ENCODE measurements at places on chromosomes 12 and 14.

DNA sequence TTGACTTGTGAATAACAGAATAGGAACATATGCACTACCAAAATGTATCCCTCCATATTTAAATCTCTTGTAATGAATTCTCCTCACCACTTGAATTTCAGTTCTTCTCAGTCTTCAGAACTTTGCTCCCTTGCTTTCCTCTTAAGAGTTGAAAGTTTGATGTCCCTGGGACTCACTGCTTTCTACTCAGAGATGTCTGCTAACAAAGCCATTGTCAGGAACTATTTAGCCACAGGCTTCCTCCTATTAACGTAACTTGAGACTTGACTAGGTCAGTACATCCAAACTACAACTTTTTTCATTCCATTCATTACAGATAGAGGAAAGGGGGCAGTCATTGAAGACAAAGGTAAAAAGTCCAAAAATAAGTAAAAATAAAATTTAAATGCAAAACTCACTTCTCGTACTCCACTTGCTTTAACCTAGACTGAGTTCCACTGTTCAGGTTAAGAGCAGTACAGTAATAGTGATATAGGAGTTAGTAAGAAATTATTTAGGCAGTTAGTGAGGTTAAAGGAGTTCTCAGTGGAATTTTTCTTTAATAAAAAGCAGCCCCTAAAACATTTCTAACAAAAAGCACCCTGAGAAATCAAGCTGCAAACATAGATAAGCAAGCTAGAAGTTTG lies 364.2 kb downstream of the SOX5 start:
- peaks cover 3% of the 10 kb centered on the region for H3K36me3 ChIP-seq
- no peak overlapping the region for H3K27ac ChIP-seq
- no peaks in the 10 kb centered on the region for H3K27me3 ChIP-seq
- no peak overlapping the region for H3K4me3 ChIP-seq
- no peak for DNase-seq

GRCh38 chr12:105622220-105622619 lies 291.7 kb downstream of the C12orf75 start:
- no peaks in the 10 kb centered on the region for H3K4me1 ChIP-seq
- DNase-seq, result no peak
- H3K4me3 ChIP-seq, result no peak overlapping the region
- H3K27me3 ChIP-seq, result peaks cover 5% of the 10 kb centered on the region
- H3K36me3 ChIP-seq, result no peaks in the 10 kb centered on the region

DNA sequence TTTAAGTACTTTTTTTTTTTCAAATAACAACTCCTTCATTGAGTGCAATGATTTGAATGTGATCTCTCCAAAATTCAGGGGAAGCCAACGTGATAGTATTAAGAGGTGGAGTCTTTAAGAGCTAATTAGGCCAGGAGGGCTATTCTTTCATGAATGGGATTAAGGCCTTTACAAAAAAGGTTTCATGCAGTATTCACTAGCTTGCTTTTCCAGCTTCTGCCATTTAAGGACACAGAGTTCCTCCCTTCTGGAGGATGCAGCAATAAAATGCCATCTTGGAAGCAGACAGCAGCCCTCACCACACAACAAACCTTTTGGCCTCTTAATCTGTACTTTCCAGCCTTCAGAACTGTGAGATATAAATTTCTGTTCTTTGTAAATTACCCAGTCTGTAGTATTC lies 586.8 kb upstream of the LMO3 start:
- no peak overlapping the region for H3K27ac ChIP-seq
- no peak for DNase-seq
- no peaks in the 10 kb centered on the region for H3K27me3 ChIP-seq
- no peaks in the 10 kb centered on the region for H3K36me3 ChIP-seq
- no peaks in the 10 kb centered on the region for H3K4me1 ChIP-seq

- no peaks in the 10 kb centered on the region for H3K4me1 ChIP-seq
- H3K4me3 ChIP-seq, result no peak overlapping the region
- H3K27me3 ChIP-seq, result no peaks in the 10 kb centered on the region
- H3K36me3 ChIP-seq, result no peaks in the 10 kb centered on the region
Observed at GRCh38 chr14:42569227-42569626, 962.6 kb downstream of the LRFN5 start.

DNA sequence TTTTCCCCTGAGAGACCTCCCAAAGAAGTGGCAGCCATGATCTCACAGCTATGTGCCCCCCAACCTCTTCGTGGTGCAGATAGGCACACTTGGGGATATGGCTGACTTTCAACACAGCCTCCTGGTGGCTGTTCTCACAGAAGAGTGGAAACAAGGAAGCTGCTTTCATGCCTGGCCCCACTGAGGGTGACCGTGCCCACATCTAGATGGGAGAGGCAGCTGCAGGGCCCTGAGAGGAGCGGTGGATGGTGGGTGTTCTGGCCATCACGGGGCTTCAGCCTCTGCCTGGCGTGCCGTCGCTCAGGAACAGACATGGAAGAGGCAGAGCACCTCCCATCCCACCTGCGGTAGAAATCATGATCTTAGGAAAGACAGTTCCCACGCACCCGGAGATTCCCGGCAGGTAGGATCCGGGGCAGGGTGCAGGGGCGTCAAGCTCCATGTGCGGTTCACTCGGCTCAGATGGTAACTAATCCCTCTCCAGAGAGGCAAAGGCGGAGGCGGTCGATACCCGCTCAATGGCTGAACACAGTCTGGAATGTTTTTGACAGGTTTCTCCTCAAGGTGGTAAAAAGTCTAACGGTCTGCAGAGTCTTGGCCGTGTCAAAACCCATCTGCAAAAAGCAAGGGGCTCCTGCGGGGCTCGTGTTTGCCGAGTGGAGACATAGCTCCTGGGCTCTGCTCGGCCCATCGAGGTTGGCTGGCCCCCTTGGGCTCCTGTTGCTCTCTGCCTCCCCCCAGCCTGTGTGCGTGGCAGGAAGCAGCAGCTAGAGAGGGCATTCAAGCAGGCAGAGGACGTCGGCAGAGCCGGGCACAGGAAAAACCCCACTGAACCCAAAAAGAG lies 225.2 kb upstream of the RTL1 start:
- no peak overlapping the region for H3K27ac ChIP-seq
- peaks cover 14% of the 10 kb centered on the region for H3K27me3 ChIP-seq
- peaks cover 3% of the 10 kb centered on the region for H3K4me1 ChIP-seq
- DNase-seq, result no peak

DNA sequence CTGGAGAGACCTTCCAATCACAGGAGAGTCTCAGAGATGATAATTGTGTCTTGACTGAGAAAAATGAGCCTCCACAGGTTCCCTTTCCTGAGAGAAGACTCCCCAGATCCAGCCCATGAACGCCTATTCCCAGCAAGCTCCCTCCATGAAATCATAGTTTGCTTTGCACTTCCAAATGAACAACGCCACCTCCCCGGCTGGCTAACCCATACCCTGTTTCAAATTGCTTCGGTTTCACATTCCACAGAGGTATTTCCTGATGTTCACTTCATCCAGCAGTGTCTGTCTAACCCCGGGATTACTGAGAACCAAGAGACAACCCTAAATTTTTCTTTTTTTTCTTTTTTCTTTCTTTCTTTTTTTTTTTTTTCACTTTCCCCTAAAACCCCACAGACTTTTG lies 124.1 kb upstream of the RFLNA start:
- DNase-seq, result no peak
- H3K27me3 ChIP-seq, result peaks cover 7% of the 10 kb centered on the region
- H3K4me1 ChIP-seq, result no peaks in the 10 kb centered on the region
- no peaks in the 10 kb centered on the region for H3K36me3 ChIP-seq

- H3K4me3 ChIP-seq, result no peak overlapping the region
- no peak overlapping the region for H3K27ac ChIP-seq
- peaks cover 9% of the 10 kb centered on the region for H3K27me3 ChIP-seq
Observed at GRCh38 chr14:104856869-104857860, 7.9 kb upstream of the CEP170B start.

DNA sequence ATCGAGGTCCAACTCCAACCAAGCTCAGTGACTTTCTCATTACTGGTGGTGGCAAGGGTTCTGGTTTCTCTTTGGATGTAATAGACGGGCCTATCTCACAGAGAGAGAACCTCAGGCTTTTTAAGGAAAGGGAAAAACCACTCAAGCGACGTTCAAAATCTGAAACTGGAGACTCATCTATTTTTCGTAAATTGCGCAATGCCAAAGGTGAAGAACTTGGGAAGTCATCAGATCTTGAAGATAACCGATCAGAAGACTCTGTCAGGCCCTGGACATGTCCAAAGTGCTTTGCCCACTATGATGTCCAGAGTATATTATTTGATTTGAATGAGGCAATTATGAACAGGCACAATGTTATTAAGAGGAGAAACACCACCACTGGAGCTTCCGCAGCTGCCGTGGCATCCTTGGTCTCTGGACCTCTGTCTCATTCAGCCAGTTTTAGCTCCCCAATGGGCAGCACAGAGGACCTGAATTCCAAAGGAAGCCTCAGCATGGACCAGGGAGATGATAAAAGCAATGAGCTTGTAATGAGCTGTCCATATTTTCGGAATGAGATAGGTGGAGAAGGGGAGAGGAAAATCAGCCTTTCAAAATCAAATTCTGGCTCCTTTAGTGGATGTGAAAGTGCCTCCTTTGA lies 343.5 kb upstream of the RGS6 start:
- H3K4me1 ChIP-seq, result peaks cover 10% of the 10 kb centered on the region
- peaks cover 20% of the 10 kb centered on the region for H3K36me3 ChIP-seq
- H3K4me3 ChIP-seq, result no peak overlapping the region
- no peak for DNase-seq

GRCh38 chr12:22066310-22066709 lies 20.3 kb downstream of the CMAS start:
- H3K36me3 ChIP-seq, result peaks cover 30% of the 10 kb centered on the region
- no peak for DNase-seq
- H3K27ac ChIP-seq, result no peak overlapping the region
- H3K4me1 ChIP-seq, result no peaks in the 10 kb centered on the region
- H3K27me3 ChIP-seq, result no peaks in the 10 kb centered on the region

- H3K36me3 ChIP-seq, result peaks cover 12% of the 10 kb centered on the region
- peaks cover 22% of the 10 kb centered on the region for H3K27me3 ChIP-seq
- no peak for DNase-seq
- H3K27ac ChIP-seq, result no peak overlapping the region
- H3K4me3 ChIP-seq, result no peak overlapping the region
Observed at GRCh38 chr12:49093792-49094159, 825 bp downstream of the DHH start.

DNA sequence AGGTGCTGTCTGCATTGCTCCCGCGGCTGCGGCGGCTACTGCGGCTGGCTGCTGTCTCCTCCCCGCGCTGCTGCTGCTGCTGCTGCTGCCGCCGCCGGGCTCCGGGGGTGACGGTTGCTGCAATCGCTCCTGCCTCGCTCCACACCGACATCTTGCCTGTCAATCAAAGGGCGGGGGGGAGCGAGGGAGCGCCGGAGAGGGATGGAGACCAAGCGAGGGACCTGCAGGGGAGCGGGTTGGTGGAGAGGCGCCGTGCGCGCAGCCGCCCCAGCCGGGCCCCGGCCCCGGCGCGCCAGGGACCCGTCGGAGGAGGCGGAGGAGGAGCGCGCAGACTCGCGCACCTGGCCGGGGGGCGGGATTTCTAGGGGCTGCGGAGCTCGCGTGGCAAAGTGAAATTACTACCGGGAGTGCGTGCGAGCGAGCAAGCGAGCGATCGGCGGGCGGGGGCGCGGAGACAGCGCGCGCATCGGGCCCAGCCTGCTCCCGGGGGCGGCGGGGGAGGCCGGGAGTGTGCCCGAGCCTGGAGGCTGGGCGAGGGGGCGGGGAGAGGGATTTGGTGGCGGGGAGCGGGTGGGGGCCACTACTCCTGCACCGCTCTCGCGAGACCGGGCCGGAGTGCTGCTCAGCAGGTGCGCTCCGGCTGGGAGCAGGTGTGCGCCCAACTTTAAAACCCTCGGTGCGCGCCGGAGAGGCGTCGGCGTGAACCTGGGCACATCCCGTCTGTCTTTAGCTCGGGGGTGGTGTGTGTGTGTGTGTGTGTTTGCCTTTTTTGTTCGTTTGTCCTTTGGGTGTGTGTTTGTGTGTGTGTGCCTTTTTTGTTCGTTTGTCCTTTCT lies at the start of gene KSR2:
Gene KSR2, minus strand, starts transcription at position 165 of the 834 bp plus-strand sequence. CDS start 735 bp downstream, outside the sequence.
- no peak within 1 kb of the TSS for H3K27ac ChIP-seq
- H3K27me3 ChIP-seq, result peaks cover 38% of the 10 kb centered on the region
- H3K4me1 ChIP-seq, result peaks cover 6% of the 10 kb centered on the region
- H3K4me3 ChIP-seq, result peak within 1 kb of the TSS; percentile 76
- peak; percentile 10 for DNase-seq
- peaks cover 2% of the 10 kb centered on the region for H3K36me3 ChIP-seq

DNA sequence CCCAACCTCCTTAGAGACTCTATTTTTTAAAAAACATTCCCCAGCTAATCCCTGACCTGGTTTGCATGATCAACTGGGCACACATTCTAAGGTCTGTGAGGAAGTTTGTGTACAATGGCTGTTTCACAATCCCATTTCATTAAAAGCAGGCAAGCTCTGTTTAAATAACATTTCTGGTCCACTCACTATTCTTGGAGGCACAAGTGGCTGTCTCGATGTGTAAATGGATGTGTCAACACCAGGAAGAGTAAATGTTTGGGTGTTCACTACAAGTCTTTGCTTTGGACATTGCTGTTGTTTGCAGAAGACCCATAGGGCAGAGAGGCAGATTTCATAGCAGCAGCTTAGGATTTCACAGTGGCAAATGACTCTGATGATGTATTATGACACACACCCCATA lies 98.3 kb downstream of the PDZRN4 start:
- no peak for DNase-seq
- H3K27me3 ChIP-seq, result peaks cover 2% of the 10 kb centered on the region
- no peaks in the 10 kb centered on the region for H3K4me1 ChIP-seq
- no peaks in the 10 kb centered on the region for H3K36me3 ChIP-seq

DNA sequence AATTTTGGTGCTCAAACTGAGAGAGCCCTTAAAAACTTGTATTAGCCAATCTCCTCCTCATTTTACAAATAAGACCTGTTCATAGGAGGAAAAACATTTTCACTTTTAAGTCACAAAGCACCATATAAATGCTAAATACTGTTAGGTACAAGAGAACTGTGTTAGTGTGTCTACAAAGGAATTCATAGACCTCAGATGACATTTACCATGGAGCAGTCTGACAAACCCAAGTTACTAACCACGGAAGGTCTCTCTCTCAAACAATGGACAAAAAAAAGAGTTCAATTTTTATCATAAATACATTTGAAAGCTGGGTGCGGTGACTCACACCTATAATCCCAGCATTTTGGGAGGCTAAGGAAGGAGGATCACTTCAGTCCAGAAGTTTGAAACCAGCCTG lies 10.0 kb downstream of the SBNO1 start:
- no peak overlapping the region for H3K4me3 ChIP-seq
- H3K27ac ChIP-seq, result peak overlapping the region; percentile 47
- H3K4me1 ChIP-seq, result peaks cover 22% of the 10 kb centered on the region
- H3K27me3 ChIP-seq, result no peaks in the 10 kb centered on the region
- no peak for DNase-seq

DNA sequence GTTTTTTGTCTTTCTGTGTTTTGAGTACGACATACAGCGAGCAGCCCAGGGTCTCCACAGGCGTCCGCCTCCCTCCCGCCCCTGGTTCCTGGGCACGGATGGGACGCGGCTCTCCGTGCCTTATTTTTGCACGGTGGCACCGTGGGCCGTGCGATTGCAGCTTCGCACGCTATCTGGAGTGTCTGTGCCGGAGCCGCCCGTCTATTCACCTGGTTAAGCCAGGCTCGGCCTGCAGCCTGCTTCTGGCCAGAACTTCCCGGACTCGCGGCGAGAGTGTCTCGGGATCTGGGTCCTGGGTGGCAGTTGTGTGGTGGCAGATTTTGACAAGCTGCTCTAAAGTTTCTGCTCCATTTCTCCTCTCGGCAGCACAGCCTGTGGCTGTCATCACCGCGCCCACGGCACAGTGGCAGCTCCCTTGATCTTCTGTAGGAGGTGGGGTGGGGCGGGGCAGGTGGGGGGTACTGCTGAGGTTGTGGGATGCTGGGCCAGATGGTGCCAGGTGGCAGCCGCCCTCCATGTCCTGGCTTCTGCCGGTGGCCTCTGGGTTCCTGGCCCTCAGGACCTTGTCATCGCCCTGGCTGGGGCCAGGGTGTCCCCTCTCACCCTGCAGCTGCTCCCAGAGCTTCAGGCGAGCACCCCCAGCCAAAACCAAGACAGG lies 2.9 kb downstream of the MMP17 start:
- peak overlapping the region; percentile 78 for H3K4me3 ChIP-seq
- peaks cover 11% of the 10 kb centered on the region for H3K27me3 ChIP-seq
- H3K36me3 ChIP-seq, result no peaks in the 10 kb centered on the region
- H3K4me1 ChIP-seq, result peaks cover 12% of the 10 kb centered on the region
- no peak for DNase-seq
- H3K27ac ChIP-seq, result no peak overlapping the region

Data from memory B cell (primary cell).